NT2/D1 (cell line): ENCODE measurements at places on chromosomes 2 and 18.
A peak's percentile ranks its signal among the peaks of the same experiment; 100 is the strongest.

GRCh38 chr18:24761765-24762164 lies 301.3 kb downstream of the HRH4 start:
- no peak for DNase-seq

DNA sequence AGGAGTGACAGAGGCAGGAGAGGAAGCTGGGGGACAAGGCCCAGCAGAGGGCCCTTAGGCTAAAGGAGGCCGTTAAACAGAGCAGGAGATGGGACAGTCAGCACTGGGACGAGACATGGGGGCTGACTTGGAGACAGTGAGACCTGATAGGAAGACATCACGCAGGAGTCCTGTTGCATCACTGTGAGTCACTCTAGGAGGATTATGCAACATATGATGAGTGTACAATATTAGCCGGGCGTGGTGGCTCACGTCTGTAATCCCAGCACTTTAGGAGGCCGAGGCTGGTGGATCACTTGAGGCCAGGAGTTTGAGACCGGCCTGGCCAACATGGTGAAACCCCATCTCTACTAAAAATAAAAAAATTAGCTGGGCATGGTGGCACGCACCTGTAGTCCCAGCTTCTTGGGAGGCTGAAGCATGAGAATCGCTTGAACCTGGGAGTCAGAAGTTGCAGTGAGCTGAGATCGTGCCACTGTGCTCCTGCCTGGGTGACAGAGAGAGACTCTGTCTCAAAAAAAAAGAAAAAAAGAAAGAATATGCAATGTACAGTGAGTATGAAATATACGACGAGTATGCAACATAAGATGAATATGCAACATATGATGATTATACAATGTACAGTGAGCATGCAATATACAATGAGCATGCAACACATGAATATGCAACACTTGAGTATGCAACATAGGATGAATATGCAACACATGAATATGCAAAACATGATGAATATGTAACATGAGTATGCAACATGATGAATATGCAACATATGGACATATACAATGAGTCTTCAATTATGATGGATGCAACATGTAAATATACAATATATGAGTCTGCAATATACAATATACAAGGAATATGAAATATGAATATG lies 83.3 kb upstream of the ID2 start:
- no peak for DNase-seq

- DNase-seq: no peak
These were observed 133.2 kb downstream of the ACKR3 start for GRCh38 chr2:236702657-236703372.

DNA sequence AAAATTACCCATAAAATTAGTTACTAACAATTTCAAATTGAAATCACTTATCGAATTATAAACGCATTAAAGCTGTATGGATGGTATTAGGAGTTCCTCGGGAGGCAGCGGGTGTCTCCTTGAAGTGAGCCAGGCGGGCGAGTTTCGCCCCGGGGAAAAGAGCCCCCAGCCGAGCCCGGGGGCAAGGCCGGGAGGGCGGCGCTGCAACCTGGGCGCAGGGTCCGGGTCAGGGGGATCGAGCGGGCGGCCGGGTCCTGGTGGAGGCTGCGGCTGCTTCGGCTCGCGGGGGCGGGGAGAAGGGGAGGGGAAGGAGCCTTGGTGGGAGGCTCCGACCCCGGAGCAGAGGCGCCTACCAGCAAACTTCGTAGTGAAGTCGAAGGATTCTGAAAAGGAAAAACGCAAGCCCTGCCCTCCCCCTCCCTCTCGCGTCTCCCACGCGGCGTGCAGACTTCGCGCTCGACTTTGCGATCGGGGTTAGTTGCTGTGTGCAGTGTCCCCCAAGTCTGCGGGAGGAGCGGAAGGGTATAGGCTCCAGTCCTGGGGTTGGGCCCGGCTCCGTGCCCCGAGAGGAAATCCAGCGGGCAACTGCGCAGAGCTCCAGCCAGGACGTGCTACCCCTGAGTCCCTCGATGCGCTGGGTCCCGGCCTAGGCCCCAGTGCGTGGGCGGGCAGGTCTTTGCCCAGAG lies 140.8 kb downstream of the MEIS1 start:
- no peak for DNase-seq

DNA sequence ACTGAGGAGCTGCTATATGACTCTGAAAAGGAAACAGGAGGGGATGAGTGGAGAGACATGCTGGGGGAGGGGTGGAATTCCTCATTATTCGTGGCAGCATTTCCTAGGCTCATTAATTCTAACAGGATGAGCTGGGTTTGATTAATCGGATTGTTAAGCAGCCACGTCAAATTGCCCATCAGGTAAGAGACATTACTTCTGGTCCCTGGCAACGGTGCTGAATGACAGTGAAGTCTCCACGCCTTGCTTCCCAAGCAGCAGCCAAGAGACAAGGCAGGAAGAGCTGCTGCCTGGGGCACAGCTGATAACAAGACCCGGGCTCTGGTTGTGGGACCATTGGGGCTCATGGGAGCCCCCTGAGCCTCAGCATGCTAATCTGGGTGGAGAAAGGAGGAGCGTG lies 86.6 kb downstream of the MARCHF4 start:
- peak; percentile 30 for DNase-seq
